IPS DF 19.7 (cell line): ENCODE measurements at places on chromosomes 4 and X.

GRCh38 chr4:53100501-53101190, 238.5 kb downstream of the RASL11B start:
- DNase-seq = no peak

DNA sequence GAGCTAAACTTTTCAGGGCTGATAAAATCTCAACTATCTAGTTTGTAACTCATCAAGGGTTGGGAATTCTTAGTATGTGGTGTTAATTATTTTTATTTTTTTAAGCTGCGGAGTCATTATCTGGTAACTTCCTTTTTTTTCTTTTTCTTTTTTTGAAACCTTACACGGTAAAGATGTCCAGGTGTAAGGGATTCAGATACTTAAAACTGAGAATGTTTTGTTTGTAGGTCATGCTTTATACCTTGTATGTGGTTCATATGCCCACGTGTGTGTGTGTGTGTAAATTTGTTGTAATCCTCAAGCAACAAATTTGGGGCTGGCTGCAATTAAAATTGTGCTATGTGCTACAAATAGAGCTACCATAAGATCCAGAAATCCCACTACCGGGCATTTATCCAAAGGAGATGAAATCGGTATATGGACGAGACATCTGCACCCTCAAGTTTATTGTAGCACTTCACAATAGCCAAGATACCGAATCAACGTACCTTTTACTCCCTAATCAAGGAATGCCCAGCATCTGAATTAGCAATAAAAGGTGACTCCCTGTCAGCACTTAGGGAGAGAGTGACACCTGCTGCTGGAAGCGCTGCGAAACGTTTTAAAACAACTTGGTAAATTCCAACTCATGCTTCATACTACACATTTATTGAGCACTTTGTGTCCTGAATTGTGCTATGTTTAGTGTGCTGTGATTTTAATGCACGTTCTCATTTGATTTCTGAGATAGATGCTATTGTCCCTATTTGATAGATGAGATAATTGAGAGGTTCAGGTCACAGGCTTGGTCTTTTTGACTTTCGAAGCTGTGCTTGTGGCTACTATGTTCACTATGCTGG, 16.1 kb downstream of the MSMO1 start:
- DNase-seq = no peak

- DNase-seq = no peak
Measured at GRCh38 chrX:115616943-115617563, 56.1 kb downstream of the PLS3 start.

GRCh38 chr4:106671716-106672115, 303.1 kb upstream of the GIMD1 start:
- DNase-seq = no peak

- no peak for DNase-seq
Measured at GRCh38 chr4:4596720-4597119, 54.9 kb upstream of the STX18 start.

- no peak for DNase-seq
Measured at GRCh38 chrX:39493168-39493567, 604.6 kb downstream of the BCOR start.

DNA sequence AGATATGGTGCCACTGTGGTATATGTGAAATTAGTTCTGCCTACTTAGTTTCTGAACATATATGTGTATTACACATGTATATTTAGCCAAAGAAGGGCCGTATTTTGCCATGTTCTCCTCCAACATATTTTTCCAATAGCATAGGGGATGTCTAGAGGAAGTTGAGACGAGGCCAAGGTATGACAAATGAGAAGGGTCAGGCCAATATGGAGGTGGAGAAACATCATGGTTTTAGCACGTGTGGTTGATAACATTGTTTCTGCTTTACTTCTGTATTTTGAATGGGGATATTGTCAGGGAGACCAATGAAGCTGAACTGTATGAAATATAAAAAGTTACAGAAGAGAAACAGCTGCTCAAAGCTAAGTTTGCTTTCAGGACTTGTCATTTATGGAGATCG, 246.7 kb upstream of the TLL1 start:
- DNase-seq = no peak

DNA sequence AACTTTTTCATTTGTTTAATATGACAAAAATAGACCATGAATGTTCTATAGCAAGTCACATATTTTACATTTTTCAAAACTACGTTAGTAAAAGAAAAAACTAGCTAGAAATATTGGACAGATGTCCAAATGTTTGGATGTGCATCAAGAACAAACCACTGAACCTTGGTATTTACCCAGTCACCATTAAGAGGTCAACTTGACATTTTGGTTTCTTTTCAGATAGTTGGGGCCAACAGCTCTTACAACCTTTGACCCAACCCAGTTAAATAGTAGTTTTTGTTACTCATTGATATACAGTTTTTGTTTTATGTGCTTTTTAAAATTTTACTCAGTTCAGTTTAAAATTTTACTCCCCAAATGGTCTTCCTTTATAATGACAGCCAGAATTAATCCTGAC, 238.7 kb upstream of the TET2 start:
- DNase-seq = no peak
